ENCODE measurements at places on chromosomes 16 and 17. TPM values are rescaled to one million over a fixed set of nuclear protein-coding genes. Genes with fewer than 3 reads are reported as not detected.

ZNF646 gene
- 12.0 TPM for total RNA-seq

ARHGAP44 gene
- 107 TPM for total RNA-seq

DNA sequence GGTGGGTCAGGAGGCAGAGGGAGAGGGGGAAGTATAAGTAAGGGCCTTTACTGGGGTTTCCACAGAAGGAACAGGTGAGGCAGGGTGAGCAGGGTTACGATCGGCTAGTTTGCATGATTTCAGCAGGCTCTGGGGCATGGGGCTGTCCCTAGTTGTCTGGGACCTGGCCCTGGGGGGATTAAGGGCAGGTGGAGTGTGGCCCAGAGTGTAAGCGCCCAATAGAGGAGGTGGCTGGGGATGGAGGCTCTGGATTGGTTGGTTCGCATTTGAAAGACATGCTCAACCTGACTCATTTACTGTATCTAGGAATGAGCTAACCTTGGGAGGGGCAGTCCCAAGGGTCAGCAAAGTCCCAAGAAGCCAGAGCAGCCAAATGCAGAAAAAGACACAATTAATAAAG, 230.3 kb downstream of the MAP2K4 start:
- H3K4me1 ChIP-seq: no peaks in the 10 kb centered on the region
- no peaks in the 10 kb centered on the region for H3K27me3 ChIP-seq
- H3K4me3 ChIP-seq: no peak overlapping the region
- no peak for DNase-seq

DNA sequence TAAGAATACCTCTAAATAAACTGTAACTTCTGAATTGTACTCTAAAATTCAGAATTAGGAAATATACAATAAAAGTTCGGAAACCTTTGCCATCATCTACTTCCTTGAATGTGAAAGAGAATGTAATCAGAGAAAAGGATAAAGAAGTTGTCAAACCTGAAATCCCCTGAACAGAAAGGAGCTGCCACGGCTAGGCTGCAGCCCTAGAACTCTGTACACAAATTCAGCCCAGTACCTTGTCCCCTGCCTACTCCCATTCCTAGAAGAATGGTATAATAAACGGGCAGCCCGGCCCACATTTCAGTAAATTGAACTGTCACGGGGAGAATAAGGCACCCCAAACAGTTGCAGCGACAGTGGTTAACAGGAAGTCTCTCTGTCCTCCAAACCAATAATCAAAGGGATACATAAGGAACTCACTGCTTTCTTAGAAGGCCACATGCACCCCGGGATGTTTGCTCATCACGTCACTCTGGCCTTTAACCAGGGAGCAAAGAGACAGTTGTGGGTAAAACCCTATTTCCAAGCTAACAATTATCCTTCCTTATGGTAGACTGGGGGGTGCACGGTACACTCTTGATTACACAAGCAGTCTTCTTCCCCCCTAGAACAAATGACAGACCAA, 24.3 kb upstream of the RFFL start:
- H3K36me3 ChIP-seq: no peaks in the 10 kb centered on the region
- peak overlapping the region; percentile 89 for H3K4me3 ChIP-seq
- peak overlapping the region; percentile 97 for H3K27ac ChIP-seq
- H3K27me3 ChIP-seq: no peaks in the 10 kb centered on the region

GRCh38 chr16:12229759-12230594, 253.4 kb downstream of the SNX29 start:
- no peak for DNase-seq
- H3K27me3 ChIP-seq: no peaks in the 10 kb centered on the region
